Left renal cortex interstitium (tissue), 4 donors: ENCODE measurements at places on chromosomes 1 and 21.

DNA sequence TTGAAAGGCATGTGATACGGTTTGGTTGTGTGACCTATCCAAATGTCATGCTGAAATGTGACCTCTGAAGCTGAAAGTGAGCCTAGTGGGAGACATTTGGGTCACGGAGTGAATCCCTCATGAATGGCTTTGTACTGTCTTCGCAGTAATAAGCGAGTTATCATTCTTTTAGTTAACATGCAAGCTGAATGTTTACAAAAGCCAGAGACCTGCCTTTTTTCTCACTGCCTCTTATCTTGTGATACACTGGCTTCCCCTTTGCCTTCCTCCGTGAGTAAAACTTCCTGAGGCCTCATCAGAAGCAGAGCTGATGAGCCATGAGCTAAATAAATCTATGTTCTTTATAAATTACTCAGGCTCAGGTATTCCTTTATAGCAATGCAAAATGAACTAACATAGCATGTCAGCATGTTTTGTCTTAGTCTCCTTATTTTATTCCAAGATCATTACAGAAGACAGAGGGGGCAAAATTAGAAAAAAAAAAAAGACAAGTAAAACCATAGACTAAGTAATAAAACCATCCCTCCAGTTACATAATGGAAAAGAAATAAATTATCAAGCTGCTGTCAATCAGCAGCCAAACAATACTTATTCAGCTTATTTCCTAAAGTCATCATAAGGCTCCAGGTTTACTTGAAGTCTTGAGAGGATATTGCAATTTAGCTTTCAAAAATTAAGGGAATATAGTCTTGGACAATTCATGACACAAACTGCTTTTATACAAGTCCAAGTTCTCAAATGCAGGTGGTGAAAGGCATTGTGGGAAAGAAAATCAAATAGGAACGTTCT lies 12.1 kb downstream of the RGS18 start:
- no peak for DNase-seq

GRCh38 chr21:42673633-42674328 lies 20.4 kb downstream of the PDE9A start:
- no peak for DNase-seq

GRCh38 chr1:221672239-221672645 lies 69.6 kb downstream of the DUSP10 start:
- no peak for DNase-seq

DNA sequence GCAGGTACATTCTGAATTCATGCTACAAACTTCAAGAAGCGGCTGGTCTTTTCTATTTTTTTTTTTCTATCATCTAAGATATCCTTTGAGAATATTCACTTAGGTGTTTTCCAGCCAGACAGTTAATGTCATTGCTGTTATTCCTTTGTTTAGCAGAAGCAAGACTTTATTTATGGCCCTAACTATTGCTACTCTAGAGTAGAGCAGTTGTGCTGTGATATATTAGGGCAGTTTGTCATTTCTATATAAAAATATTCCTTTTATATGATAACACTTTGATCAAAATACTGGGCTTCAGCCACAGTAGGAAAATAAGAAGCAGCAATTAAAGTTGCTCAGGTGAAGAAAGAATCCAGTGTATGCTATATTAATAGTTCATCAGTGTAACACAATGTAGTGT lies 959.3 kb downstream of the NCAM2 start:
- DNase-seq: no peak

- no peak for DNase-seq
These were observed 129.2 kb downstream of the ZBTB18 start for GRCh38 chr1:244180256-244180655.
